ENCODE measurements at places on chromosomes 1 and 21. TPM values are rescaled to one million over a fixed set of nuclear protein-coding genes. Genes with fewer than 3 reads are reported as not detected.

The SH2D1B gene
- total RNA-seq, result not detected

- no peak for DNase-seq
These were observed 3.8 kb downstream of the STMN1 start for GRCh38 chr1:25902462-25902861.

DNA sequence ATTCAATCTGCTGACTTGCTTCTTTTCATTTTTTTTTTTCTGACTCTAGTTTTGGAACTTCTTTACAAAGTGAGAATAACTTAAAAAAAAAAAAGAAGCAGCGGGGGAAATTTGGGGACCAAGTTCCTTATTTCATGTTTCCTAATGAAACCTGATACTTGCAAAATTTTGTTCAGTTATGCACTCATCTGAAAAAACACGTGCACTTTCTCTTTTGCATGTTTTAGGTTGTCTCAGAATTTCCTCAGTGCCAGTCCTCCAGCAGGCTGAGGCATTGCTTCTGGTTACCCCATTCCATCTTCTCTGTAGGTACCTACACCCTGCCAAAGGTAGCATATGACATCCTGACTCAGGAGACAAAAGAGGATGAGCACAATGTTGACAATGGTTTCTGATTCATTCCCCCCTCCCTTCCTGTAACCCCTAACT lies 299.7 kb downstream of the GRIK1 start:
- DNase-seq, result no peak

- DNase-seq, result no peak
These were observed 7.3 kb downstream of the TSHB start for GRCh38 chr1:115036814-115037507.

- DNase-seq, result no peak
These were observed 156.5 kb upstream of the VAMP3 start for GRCh38 chr1:7614576-7615074.

Data from mammary epithelial cell (primary cell).